Right cardiac atrium (tissue), 5 donors: ENCODE measurements at places on chromosomes 4 and X. TPM values are rescaled to one million over a fixed set of nuclear protein-coding genes. Genes with fewer than 3 reads are reported as not detected.

The NHS gene
- total RNA-seq: 1.6 TPM

The ZIC3 gene
- total RNA-seq: not detected

The BST1 gene
- 10.9 TPM for total RNA-seq

The TRIM60 gene
- total RNA-seq: not detected

The RGS12 gene
- total RNA-seq: 15.1 TPM

The PCSK1N gene
- total RNA-seq: 4.8 TPM

The F8A2 gene
- total RNA-seq: not detected

The MAGEA9B gene
- not detected for total RNA-seq

The CENPVL3 gene
- not detected for total RNA-seq

The DMRTC1B gene
- total RNA-seq: not detected

The C4orf54 gene
- 10.0 TPM for total RNA-seq
